ENCODE measurements at places on chromosomes 2 and 18.

GRCh38 chr2:238108423-238109183, 8.5 kb downstream of the ESPNL start:
- DNase-seq, result no peak

DNA sequence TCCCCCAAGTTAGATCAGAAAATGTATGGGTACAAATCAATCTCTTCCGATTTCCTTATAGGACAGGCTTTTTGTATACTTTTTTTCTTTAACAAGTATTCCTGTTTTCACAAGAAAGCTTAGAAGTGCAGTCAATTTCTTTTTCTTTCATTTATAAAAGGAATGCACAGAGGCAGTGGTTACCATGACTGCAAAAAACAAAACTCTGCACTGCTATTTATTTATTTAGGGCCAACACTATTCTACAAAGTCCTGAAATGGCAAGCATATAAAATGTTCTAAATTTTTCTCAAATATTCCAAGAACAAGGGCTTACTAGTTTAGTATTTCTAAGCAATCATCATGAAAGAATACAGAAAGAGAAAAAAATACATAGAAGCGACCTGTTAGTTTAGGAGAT, 22.2 kb downstream of the ATAD2B start:
- no peak for DNase-seq

DNA sequence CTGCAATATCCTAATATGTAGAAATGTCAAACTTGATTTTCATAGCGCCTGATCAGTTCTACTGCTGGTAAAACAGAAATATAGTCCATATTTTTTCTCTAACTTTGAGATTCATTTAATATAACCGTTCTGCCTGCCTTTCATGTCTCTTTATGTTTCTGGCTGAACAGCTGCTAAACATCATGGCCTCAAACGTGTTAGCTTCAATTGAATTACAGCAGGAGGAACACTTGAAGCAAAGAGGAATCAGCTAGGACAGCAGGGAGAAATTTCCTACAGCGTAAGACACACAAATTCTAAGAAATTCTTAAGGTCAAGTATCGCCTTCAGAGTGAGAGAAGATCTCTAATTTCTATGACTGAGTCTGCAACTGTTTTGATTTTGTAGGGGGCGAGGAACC, 433.2 kb downstream of the FBXO15 start:
- no peak for DNase-seq

GRCh38 chr2:113390124-113390849, 47.2 kb upstream of the ZNG1B start:
- DNase-seq, result peak; percentile 34

GRCh38 chr2:171271971-171272436, 111.3 kb upstream of the TLK1 start:
- no peak for DNase-seq

DNA sequence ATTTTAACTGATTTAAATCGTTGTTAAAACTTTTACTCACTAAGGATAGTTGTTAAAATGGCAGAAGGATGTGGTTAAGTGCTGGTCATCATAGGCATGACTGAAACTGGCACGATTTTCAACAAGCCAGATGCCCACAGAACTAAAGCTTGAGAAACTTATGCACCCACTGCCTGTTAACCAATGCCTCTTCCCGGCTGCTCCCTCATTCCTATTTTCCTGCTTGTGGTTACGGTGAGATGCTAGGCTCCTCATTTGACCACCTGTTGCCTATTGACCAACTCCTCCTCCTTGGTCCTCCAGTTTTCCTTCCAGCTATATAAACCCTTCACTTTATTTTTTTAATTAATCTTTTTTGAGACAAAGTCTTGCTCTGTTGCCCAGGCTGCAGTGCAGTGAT, 238.7 kb downstream of the TFCP2L1 start:
- DNase-seq, result no peak

GRCh38 chr18:69887256-69887655, 60.4 kb downstream of the CD226 start:
- no peak for DNase-seq

DNA sequence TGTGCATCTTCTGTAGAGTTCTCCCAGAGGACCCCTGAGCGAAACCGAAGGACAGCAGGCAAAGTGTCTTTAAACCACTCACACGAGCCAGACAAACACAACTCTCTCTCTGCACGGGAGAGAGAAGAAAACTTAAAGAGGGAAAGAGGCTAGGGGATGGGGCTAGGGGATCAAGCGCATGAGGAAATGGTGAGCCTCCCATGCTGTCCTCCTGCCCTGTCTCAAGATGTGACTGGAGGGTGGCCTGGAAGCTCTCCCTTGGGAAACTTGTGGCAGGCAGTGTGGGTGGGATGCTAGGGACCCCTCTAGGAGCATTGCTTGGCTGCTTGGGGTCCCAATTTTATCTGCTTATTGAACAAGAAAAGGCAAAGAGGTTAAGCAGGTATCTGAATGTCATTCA, 44.5 kb downstream of the CYP26B1 start:
- DNase-seq, result no peak

GRCh38 chr2:160970052-160970965, 189.9 kb upstream of the TANK start:
- no peak for DNase-seq

GRCh38 chr18:5872886-5873285, 22.4 kb downstream of the TMEM200C start:
- DNase-seq, result no peak

DNA sequence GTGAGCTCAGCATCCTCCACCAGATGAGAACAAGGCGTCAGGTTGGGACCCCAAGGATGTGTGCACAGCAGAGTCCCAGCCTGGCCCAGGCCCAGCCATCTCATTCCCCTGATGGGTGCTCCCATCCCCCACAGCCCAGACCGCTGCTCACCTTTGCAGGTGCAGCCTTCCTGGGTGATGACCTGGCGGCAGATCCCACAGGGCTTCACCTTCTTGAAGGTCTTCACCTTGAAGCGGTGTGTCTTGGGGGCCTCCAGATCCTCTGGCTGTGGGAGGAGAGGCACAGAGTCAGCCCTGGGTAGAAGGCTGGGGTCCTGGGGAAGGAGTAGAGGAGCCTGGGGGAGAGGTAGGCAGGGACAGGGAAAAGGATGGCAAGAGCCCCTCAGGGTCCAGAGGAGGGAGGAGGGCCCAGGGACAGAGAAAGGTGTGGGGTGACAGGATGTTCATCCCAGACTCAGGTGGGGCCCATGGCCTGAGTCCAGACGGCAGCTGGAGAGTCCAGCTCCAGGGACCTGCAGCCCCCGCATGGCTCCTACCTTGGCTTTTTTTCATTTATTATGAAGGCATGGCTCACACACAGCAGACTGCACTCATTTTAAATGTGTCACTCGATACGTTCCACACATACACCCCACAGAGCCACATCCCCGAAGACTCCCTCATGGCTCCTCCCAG, 11.9 kb downstream of the TNS1 start:
- DNase-seq, result no peak

GRCh38 chr2:169093535-169093934, 24.2 kb downstream of the DHRS9 start:
- no peak for DNase-seq

- DNase-seq, result no peak
Measured at GRCh38 chr2:173583196-173583595, 228.5 kb downstream of the CDCA7 start.

- DNase-seq, result no peak
Measured at GRCh38 chr2:69685321-69686048, 41.9 kb upstream of the AAK1 start.

GRCh38 chr2:196337208-196337953, 166.0 kb upstream of the STK17B start:
- no peak for DNase-seq

GRCh38 chr2:232538671-232539070, 821 bp upstream of the CHRNG start:
- DNase-seq, result no peak

GRCh38 chr2:17752246-17752645, 1.4 kb downstream of the SMC6 start:
- DNase-seq, result no peak

GRCh38 chr2:188598551-188598950, 306.9 kb downstream of the GULP1 start:
- no peak for DNase-seq

DNA sequence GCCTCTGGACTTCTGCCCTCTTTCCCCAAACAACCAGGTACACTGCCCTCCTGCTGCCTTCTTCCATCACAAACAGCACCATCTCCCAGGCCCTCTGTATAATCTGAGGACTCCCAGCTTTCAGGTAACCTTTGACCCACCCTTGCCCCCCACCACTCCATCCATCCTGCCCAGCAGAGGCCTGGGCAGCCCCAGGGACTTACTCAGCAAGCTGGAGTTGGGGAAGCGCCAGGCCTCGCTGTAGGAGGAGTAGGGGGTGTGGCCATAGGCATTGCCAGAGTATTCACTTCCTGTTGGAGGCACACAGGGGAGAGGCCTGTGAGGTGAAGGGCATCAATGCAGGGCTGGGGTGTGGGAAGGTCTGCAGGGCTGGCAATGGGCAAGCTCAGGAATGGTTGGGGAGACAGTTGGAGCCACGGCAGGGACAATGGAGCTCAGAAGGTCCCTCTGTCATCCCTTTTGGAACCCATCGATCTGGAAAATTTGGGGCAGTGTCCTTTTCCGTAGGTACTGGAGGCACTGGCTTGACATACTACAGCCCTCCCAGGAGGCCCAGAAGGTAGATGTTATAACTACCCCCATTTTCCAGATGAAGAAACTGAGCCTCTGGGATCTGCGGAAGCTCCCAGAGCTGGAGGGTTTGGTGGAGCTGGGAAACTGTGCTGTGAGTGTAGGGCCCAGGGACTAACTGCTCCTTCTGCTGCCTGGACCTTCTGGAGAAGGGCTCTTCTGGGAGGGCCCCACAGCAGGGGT, 46.3 kb downstream of the PSD4 start:
- DNase-seq, result no peak

- no peak for DNase-seq
Measured at GRCh38 chr2:227192491-227192890, 28.1 kb downstream of the COL4A3 start.

GRCh38 chr2:215269397-215270117, 42.3 kb upstream of the ATIC start:
- DNase-seq, result peak; percentile 19

- no peak for DNase-seq
Measured at GRCh38 chr18:10919851-10920250, 229.5 kb downstream of the PIEZO2 start.

DNA sequence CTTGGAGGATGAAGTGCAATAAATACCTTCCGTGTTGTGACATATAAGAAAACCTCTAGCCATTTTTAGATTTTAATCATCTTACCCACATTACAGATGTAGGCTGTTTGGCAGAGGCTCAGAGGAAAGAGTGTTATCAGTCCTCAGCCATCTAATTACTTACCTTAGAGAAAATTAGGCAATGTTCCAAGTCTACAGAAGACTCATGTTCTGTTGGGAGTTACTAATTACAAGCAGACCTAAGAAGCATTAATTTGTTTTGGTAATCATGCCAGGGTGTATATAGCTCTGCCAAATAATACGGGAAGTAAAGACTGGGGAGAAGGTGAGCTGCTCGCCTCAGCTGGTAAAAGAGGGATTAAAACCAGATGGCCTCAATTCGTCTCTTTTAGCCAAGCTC, 125.8 kb upstream of the PGAP1 start:
- no peak for DNase-seq

GRCh38 chr2:8623958-8624591, 57.8 kb upstream of the ID2 start:
- no peak for DNase-seq

GRCh38 chr2:11889101-11889850, 142.8 kb downstream of the LPIN1 start:
- DNase-seq, result no peak

- no peak for DNase-seq
Measured at GRCh38 chr2:10721396-10722251, at the start of gene ATP6V1C2. Gene ATP6V1C2 (plus strand): TSS chr2:10721630. CDS start chr2:10722850, 1,220 bp downstream.

GRCh38 chr2:239770246-239770639, 254.9 kb downstream of the NDUFA10 start:
- DNase-seq, result no peak

- DNase-seq, result no peak
Measured at GRCh38 chr2:26000561-26001082, 18.3 kb upstream of the KIF3C start.

DNA sequence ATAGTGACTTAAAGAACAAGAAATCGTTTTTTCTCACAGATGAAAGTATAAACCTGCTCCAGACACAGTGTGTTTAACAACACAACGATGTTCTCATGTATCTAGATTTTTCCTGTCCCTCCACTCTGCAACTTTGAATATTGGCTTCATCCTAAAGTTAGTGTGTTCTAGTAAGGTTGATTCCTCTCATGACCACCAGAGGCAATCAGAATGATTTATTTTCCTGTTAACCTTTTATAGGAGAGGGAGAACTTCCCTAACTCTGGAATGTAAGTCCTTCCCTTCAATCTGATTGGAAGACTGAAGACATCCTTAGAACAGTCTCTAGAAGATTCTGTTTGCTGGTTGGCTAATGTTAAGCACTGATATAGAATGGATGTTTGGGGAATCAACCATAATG, 41.0 kb upstream of the TAF4B start:
- no peak for DNase-seq

GRCh38 chr18:36378205-36378604, 80.7 kb downstream of the FHOD3 start:
- no peak for DNase-seq

- no peak for DNase-seq
Measured at GRCh38 chr2:190060626-190061025, 1.9 kb downstream of the MSTN start.

GRCh38 chr2:190782264-190782663, 98.4 kb upstream of the GLS start:
- DNase-seq, result no peak

DNA sequence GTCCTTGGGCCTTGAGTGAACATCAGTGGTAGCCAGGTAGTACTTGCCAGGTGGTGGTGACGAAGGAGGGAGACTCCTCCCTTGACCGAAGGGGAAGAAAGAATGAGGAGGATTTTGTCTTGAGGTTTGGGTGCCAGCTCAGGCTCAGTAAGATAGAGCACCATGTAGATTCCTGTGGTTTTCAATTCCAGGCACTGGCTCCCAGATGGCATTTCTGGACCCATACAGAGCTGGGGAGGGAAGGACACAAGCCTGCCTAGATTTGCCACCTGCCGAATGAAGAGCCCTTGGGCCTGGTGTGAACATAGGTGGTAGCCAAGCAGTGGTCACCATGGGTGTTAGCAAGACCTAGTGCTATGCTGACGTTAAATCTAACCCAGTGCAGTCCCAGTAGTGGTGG, 108.8 kb upstream of the UBE2E3 start:
- DNase-seq, result no peak

- peak; percentile 5 for DNase-seq
Measured at GRCh38 chr2:173288561-173288960, 66.1 kb upstream of the CDCA7 start.

DNA sequence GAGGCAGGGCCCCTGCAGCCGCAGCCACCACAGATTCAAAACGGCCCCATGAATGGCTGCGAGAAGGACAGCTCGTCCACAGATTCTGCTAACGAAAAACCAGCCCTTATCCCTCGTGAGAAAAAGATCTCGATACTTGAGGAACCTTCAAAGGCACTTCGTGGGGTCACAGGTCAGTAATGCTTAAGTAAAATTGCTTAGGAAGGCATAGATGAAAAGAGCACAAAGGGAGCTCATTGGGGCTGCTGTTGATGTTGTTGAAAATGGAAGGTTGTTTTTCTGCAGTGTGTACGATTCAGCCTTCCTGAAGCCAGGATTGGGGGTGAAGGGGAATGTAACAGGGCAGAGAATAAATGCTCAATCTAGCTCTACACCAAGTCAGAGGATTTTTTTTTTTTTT, 90.5 kb downstream of the KCTD18 start:
- DNase-seq, result no peak
